ENCODE measurements at places on chromosomes 7 and 10. TPM values are rescaled to one million over a fixed set of nuclear protein-coding genes. Genes with fewer than 3 reads are reported as not detected.

Gene BUD31
- total RNA-seq = 145 TPM

Gene GBX1
- not detected for total RNA-seq

Gene NAMPT
- total RNA-seq = 270 TPM

Gene ZNF365
- total RNA-seq = 4.0 TPM

Gene CLIP2
- 8.5 TPM for total RNA-seq

Gene TBX20
- total RNA-seq = not detected

Gene RBAK
- 14.2 TPM for total RNA-seq

Measured in natural killer cell (primary cell).